ENCODE measurements at places on chromosomes 3 and 15.
A peak's percentile ranks its signal among the peaks of the same experiment; 100 is the strongest.

DNA sequence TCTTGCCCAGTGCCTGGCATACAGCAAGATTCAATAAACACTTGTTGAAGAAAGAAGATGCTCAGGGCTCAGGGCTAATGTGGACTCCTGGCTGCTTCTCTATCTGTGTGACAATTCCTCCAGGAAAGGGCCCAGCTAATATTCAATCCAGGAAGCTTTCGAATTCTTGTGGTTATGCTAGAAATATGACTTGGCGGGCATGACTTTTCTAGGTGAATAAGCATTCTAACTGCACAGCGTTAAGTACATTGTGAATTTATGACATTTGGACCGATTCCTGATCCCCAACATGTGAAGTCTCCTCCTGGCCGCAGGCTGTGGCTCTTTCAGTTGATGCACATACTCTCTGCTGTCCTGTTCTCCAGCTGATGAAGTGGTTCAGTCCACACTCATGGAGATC lies 117.0 kb downstream of the IMPG2 start:
- no peak for DNase-seq

DNA sequence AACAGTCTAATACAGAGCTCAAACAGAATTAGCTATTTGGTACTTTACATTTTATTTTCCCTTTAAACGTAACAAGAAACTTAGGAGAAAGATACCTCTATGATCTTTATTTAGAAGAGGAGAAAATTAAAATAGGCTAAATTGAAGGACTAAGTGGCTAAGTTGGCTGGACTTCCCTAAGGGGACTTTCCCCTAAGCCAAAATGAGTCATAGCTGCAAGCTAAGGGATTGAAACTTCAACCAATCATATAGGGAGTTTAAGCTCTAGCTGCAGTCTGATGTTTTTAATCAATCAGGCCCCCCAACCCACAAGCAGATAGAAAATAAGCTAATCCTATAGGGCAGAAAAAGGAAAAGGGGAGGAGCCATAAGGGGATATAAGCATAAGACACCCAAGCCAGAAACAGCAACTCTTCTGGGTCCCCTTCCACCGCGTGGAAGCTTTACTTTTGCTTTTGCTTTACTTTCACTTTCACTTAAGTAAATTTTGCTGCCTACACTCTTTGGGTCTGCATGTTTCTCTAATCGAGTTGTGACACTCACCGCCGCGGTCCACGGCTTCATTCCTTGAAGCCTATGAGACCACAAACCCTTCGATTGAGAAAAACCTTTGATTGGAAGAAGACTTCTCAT lies 1108.5 kb upstream of the EPHA6 start:
- DNase-seq, result no peak

DNA sequence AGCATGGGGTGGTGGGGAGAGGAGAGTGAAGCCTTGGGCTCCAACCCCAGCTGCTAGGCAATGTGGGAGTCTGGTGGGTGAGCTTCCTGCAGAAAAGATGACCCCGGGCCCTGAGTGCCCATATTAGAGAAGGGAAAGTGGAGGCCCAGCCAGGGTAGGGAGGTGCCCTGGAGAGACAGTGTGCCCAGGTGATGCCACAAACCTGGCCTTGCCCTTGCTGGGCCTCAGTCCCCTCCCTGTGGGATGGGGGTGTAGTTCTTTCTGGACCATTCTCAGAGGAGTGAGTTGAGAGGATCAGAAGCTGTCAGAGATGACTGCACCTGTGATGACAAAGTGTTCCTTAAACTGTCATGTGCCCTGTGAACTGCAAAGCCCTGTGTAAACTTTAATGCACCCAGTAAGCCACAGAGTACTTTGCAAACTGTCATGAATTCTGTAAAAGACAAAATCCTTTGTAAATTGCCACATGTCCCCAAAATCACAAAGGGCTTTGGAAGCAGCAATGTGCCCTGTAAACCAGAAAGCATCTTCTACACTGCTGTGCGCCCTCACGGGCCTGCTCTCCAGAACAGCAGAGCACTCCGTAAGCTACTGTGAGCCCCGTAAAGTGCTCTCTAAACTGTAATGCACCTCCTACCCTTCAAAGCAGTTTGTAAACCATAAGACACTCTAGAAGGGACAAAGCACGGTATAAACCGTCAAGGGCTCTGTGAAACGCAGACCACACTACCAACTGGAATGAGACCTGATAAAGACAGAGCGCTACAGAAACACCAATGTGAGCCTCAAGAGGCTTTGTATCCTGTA lies 51.3 kb upstream of the FGD5 start:
- no peak for DNase-seq

GRCh38 chr15:43913026-43913780 lies 86.4 kb downstream of the WDR76 start:
- no peak for DNase-seq

GRCh38 chr3:32009101-32009500 lies 27.6 kb downstream of the ZNF860 start:
- DNase-seq, result no peak

- no peak for DNase-seq
Observed at GRCh38 chr3:95464346-95464745, 1350.0 kb upstream of the EPHA6 start.

DNA sequence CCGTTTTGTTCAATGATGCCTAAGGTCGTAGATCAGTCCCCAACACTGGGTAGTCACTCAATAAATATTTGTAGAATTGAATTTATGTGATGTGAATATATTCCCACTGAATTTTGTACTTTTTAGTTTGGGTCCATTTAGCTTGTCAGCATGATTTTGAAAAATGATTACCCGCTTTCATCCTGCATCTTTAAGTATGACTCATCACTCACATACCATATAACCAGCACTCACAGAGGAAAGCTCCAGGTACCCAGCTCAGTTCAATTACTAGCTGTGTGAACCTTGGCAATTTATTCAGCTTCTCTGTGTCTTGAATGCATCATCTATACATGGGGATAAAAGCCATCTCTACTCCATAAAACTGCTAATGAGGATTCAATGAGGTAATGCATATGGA lies 2.2 kb upstream of the MLF1 start:
- no peak for DNase-seq

DNA sequence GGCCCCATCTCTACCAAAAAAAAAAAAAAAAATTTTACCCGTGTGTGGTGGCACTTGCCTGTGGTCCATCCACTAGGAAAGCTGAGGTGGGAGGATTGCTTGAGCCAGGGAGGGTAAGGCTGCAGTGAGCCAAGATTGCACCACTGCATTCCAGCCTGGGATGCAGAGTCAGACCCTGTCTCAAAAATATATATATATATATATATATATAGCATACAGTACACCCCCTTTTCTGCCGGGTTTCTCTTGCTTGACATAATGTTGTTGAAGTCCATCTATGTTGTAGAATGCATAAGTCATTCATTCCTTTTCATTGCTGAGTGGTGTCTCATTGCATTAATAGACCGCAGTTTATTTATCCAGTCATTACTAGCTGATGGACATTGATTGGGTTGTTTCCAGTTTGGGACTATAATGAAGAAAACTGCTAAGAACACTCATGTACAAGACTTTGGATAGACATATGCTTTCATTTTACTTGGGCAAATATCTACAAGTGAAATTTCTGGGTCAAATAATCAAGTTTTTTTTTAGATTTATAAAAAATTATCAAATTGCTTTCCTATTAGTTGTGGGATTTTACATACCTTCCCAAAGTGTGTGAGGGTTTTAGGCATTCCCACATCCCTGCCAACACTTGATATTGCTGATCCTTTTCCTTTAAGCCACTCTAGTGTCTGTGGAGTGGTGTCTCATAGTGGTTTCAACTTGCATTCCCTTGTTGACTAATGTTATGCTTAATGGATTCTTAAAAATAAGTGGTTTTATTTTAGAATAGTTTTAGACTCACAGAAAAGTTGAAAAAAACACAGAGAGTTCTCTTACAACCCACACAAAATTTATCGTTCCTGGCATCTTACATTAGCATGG lies 2.1 kb upstream of the PRR20G start:
- no peak for DNase-seq

DNA sequence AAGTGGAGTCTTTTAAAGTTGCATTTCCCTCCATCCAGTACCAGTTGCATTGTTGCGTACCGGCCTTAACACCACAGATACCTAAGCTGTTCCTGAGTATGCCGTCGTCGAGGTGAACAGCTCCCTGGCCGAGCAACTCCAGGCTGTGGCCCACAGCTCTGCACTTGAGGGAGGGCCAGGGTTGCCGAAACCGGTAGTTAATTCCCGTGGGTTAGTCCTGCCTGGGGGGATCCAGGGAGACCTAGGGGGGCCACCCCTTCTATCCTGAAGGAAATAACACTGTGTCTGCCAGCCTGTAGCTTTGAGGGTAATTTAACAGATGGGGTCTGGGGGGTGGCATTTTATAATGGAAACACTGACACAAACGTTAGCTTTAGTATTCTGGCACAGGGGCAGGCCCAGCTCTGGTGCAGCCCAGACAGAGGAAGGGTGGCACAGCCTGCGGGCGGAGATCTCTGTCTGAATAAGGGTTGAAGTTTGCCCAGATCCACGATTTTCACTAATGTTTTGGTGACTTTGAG lies 60.8 kb downstream of the RGMA start:
- no peak for DNase-seq

GRCh38 chr3:31481697-31482096 lies 51.0 kb upstream of the STT3B start:
- no peak for DNase-seq

DNA sequence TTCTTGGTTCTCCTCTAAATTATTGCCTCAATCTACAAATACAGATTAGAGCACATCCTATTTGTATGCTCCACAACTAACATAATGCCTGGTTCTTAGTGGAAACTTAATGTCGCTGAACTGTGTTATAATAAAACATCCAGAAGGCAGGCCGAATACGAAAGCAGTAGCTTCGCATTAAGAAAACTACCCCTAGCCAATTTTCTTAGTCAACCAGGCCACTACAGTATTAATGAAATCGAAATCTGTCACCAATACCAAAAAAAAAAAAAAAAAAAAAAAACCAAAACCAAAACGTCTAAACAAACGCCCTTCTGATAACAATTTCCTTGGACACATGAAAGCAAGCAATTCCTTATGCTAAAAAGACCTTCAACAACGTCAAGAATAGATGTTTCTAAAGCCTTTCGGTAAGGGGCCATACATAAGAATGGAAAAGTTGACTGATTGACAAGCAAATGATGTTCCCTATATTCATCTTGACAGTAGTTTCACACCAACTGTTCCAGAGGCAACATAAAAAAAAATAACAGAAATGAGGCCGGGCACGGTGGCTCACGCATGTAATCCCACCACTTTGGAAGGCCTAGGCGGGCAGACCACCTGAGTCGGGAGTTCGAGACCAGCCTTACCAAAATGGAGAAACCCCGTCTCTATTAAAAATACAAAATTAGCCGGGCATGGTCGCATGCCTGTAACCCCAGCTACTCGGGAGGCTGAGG lies 1.3 kb downstream of the DENND6A start:
- DNase-seq, result no peak

DNA sequence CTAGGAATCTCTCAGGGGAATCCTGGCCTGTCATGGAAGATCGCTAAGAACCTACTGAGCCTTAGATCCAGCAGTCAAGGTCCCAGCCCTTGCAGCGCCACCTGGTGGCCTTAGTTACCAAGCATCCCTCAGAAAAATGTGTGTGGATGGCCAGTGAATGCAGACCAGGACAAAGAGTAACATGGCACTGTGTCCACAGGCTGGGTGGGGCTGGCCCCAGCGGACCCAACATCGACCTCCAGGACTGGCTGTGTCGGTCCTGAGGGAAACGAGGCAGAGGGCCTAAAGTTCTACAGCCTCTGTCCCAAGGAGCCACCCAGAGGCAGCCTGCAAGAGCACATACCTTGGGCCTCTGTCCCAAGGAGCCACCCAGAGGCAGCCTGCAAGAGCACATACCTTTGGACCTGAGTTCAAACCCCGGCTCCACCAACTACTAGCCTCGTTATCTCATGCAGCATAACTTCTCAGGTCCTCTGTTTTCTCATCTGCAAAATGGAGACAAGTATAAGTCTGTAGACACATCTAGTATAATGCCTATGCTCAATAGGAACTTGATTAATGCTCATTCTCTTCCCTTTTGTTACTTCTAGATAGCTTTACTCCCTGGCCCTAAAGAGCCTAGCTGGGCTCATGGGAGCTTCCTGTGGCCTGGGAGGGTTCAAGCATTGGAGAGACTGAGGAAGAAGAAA lies 57.5 kb upstream of the HERC1 start:
- peak; percentile 53 for DNase-seq

DNA sequence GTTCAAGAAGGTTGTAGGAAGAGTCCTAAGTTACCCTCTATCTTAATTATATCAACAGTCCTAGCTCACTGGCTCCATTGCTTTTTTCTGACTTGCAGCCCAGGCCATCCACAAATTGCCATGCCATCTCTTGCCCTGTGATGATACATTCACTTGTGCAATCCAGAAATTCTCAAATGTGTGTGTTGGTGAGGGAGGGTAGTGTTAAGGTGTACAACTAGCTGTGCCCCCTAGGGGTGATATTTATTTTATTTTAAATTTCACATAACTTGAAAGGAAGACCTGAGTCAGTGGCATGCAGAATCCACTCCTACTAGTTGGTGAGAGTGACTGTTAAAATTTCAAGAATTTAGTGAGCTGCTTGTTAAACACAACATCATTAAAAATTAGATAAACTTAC lies 156.1 kb upstream of the ANKRD28 start:
- DNase-seq, result no peak

DNA sequence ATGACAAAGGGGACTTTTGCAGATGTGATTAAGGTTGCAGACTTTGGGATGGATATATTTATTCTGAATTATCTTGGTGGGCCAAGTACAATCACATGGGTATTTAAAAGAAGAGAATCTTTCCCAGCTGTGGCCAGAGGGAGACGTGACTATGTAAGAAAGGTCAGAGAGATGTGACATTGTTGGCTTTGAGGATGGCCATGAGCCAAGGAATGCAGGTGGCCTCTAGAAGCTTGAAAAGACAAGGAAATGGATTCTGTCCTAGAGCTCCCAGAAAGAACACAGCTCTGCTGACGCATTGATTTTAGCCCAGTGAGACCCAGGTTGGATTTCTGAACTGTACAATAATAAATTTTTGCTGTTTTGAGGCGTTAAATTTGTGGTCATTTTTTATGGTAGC lies 616.0 kb upstream of the TBL1XR1 start:
- no peak for DNase-seq

DNA sequence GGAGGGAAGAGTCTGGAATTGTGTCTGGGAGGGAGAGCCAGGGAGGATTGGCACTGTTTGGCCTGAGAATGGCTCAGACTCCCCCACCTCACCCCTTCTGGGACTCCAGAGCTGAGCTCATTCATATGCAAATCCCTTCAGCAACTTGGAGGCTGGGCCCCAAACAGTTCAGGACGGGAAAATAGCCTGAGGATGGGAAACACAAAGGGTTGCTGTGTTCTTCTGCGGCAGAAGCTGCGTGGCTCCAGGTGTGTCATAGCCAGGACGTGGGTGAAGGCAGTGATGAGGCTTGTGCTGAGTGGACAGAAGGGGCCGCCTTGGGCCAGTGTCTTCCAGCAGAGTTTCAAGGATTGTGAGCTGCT lies 16.6 kb downstream of the MASP1 start:
- DNase-seq, result no peak

DNA sequence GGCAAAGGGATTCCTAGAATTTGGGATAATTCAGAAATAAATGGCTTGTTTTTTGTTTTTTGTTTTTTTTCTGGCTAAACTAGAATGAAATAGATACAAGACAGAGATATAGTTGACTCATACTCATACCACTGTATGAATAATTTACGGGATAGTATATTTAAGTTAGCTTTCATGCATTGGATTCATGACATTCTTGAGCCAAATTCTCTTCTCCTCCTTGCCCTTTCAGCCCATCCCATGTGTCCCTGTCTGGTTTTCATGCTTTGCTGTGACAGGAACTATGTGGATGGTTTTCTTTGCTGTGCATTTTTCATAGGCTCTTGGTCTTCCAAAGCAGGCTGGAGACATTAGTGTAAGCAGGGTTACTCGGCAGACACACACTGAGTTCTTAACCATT lies 66.6 kb upstream of the UMPS start:
- DNase-seq, result no peak

- no peak for DNase-seq
Observed at GRCh38 chr3:24410860-24411259, 83.8 kb downstream of the THRB start.
